ENCODE measurements at places on chromosomes 13 and 19.

- no peak for DNase-seq
These were observed 540.7 kb upstream of the SLITRK5 start for GRCh38 chr13:87130423-87130822.

- DNase-seq = no peak
These were observed 40.3 kb upstream of the FAM124A start for GRCh38 chr13:51181786-51182383.

- no peak for DNase-seq
These were observed 3.7 kb upstream of the GP6 start for GRCh38 chr19:55041627-55042343.

DNA sequence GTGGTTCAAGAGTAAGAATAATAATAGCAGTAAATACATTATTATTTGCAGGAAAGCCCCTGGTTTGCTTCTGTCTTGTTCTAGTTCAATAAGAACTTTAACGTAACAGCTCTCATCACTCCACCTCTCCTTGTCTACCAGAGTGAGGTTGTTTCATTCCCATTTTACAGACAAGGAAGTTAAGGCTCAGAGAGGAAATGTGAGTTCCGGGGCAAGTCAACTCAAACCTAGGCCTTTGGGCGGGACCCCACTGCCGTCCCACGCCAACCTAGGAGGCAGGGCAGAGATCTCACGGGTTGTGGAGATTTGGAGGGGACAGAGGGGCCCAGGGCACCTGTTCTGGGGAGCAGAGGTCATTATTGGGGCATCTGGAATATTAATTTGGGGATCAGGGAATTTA, 1.5 kb downstream of the MAP4K1 start:
- no peak for DNase-seq

- DNase-seq = no peak
These were observed 239.9 kb upstream of the SLC10A2 start for GRCh38 chr13:103306163-103306562.
